ENCODE measurements at places on chromosomes 5 and 9.

- DNase-seq, result no peak
Observed at GRCh38 chr9:4145482-4145881, 154.4 kb downstream of the GLIS3 start.

DNA sequence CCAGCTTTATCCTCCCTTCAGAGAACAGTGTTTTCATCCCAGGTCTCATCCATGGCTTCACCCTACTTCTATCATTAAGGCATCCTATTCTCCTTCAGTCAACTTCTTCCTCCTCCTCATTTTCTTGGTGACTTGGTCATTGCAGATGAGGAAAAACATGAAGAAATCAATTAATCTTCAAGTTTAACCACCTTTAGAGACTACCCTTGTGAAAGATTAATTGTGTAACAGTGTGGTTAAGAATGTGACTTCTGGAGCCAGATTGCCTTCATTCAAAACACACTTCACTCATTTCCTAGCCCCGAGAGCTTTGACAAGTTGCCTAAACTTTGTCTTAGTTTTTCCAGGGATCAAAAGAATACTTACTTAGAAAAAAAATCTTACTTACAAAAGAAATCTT is 110.0 kb downstream of the STK32A start:
- DNase-seq, result no peak

DNA sequence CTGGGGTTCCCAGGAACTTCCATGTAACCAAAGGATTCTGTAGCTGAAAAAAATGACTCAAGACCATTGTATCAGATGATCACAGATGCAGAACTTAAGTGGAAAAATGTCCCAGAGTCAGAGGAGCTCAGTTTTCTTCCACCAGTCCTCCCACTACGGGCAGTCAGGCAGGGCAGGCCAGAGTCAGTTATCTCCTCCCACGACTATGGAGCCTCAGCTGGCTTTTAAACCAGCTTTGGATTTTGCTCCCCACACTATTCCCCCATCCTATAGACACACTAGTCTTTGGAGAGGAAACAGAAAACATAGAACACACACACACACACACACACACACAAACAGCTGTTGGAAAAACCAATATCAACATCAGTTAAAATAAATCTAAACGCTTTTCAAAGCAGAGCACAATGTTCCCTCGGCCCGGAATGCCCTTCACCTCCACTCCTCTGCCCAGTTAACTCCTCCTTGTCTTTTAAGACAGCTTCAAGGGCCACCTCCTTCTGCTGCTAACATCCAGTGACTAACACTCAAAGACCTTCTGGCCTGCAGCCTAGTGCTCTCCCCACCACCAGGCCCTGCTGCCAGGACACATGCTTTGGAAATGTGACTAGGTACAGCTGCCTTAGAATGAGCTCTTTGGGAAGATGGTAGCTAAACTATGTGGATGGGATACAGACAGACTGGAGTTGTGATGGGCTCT is 56.8 kb downstream of the NIPAL4 start:
- DNase-seq, result no peak

- DNase-seq, result peak; percentile 65
Observed at GRCh38 chr5:127031147-127031862, 947 bp upstream of the MARCHF3 start.

GRCh38 chr5:82793808-82794419 is 283.3 kb downstream of the TMEM167A start:
- peak; percentile 38 for DNase-seq

DNA sequence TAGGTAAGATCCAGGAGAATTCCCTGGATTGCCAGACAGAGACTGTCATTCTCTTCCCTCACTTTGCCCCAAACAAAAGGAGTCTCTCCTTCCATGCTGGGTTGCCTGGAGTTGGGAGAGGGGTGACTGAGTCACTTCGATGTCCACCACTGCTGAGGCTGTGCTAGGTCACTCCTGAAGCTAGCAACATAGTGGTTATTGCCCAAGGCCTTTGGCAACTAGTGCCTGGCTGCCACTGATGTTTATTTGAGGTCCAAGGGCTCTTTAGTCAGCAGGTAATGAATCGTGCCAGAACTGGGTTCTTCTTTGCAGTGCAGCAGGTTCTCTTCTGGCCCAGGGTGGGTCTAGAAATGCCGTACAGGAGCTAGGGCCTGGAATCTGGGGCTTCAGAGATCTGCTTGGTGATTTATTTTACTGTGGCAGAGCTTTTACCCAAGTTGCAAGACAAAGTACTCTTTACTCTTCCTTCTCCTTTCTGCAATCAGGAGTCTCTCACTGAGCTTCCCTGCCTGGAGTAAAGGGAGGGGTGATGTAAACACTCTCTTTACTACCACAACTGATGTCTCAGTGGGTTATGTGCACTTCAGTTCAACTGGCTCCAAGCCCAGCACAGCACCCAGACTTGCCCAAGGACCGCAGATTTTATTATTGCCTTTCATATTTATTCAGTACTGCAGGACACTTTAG is 155.7 kb upstream of the SH3GL2 start:
- DNase-seq, result no peak

GRCh38 chr9:75039801-75040200 is 11.7 kb upstream of the CARNMT1 start:
- no peak for DNase-seq

DNA sequence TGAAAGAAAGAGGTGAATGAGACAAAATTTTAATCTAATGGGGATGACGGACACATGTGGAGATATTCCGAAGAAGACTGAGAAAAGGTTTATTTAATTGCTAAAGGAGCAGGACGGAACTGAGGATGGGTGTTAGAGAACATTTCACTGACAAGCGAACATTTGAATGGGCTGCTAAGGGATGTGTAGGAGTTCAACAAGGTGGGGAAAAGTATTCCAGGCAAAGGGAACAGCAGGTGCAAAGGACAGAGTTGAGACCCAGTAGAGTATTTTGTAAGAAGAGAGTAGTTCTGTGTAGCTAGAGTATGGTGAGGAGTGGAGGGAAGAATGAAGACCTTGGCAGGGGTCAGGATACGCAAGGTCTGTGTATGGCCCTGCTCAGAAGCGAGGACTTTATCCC is 47.4 kb upstream of the FRRS1L start:
- no peak for DNase-seq

- DNase-seq, result no peak
Observed at GRCh38 chr5:84599964-84600363, 215.3 kb upstream of the EDIL3 start.

DNA sequence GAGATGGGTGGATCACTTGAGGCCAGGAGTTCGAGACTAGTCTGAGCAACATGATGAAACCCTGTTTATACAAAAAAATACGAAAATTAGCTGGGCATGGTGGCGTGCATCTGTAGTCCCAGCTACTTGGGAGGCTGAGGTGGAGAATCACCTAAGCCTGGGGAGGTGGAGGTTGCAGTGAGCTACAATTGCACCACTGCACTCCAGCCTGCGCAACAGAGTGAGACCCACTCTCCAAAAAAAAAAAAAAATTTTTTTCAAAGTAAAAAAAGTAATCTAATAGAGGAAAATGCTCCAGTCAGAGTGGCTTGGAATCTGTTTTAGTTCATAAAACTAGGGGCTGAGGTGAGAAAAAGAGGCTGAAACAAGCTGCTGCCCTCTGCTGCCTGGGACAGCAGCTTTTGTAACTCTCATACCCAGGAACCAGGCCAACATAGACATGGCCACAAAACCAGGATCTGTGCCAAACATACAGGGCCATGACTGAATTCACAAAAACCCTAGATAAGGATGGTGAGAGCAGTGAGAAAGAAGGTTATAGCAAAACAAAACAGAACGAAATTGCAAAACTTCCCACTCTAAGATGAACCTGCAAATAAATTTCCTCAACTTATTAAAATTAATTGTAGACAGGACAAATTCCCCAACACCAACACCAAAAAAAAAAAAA is 13.1 kb upstream of the DCAF12 start:
- peak; percentile 43 for DNase-seq

GRCh38 chr9:74595286-74595685 is 98.2 kb downstream of the RORB start:
- no peak for DNase-seq

DNA sequence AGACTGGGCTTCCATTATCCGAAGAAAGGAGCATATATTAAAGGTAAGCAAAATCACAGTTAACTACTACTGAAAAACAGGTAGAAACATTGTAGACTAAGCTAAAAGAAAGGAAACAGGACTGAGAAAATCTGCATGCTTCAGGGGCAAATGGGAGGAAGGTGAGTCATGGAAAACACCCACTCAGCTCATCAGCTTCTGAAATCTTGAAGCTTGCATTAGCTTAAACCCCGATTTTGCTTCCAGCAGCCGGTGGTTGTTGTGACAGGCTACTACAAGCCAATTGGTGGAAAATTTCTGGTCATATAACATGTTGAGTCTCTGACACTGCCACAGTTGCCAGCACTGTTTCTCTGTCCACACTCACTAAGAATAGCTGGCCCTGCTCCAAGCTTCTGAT is 179.6 kb upstream of the PUM3 start:
- no peak for DNase-seq

DNA sequence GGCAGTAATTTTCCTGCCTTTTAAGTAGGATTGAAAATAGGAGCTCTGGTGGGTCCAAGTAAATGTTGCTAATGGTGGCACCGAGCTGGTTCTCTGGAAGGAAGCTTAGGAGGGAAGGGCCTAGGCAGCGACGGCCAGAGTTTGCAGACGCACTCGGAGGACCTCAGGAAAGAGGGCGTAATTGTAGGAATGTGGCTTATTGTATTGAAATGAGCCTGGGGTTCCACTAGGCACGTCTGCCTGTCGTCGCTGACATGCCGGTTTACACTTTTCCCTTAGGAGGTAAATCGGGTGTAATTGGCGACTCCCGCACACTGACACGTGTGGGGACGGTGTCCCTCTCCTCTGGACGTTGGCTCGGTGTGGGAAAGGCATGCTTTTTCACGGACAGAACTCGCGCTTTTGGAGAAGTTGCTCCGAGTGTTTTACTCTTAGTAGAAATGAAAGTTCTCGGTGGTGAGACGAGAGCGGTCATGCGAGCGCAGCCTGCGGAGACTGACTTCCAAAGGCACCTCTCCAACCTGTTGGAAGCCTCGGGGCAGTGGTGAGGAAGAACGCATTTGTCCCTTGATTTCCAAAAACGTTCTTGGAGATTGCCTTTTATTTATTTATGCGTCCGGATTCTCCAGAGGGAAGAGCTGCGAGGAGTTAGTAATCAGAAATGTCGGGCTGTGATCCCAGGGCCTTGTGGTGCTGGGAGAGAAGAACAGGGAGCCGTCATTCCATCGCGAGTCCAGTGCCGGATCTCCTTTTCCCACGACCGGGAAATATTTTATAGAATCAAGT is 1.3 kb downstream of the NR4A3 start:
- DNase-seq, result peak; percentile 69

- DNase-seq, result no peak
Observed at GRCh38 chr5:135218486-135218755, 180.6 kb downstream of the MACROH2A1 start.

DNA sequence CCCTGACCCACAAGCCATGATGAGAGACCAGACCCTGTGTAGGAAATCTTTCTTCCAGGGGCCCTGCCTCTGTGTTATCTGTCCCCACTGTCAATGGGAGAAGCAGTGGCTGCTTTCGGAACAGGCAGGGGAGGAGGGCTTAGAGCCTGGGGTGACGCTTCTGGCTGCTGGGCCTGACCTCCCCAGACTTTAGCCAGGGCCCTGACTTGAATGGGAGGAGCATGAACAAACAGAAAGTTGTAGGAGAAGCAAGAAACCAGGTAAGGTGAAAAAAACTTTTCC is 12.2 kb upstream of the GPX3 start:
- no peak for DNase-seq

GRCh38 chr9:134785325-134786108 is 95.1 kb upstream of the FCN2 start:
- no peak for DNase-seq

GRCh38 chr5:143676802-143677201 is 135.2 kb upstream of the HMHB1 start:
- no peak for DNase-seq

DNA sequence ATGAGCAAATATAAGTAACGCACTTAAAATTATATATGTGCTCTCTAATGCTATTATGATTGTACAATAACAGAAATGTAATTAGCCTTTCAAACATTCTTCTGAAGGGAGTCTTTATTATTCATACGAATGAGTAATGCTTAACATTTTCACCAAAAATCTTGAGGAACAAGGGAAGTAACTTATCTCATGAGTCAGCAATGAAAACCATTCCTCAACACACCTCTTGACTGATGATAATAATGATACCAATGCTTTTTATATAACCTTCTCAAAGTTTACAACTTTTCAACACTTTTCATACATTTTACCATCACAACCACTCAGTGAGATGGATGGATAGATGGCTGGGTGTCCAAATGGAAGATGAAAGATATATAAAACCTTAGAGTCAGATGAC is 369.3 kb downstream of the BNC2 start:
- no peak for DNase-seq

GRCh38 chr9:20244271-20244670 is 378.0 kb downstream of the MLLT3 start:
- no peak for DNase-seq

DNA sequence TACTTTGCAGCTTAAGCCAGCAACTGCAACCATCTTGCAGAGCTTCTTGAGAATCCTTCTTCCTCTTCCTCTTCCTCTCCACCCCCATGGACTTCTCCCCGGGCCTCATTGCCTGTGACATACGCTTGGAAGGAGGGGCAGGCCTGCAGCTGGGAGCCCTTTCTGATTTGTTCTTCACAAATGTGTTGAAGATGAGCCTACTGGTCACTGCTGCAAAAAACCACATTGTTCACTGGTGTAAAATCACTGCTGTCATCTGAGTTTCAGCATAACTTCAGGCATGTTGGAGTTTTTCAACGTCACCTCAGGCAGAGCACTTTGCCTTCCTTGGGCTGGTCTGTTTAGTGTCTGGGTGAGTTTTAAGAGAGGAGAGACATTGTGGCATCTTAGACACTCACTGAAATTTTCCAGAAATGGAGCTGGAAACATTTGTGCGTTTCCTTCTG is 7.9 kb downstream of the TJP2 start:
- no peak for DNase-seq

DNA sequence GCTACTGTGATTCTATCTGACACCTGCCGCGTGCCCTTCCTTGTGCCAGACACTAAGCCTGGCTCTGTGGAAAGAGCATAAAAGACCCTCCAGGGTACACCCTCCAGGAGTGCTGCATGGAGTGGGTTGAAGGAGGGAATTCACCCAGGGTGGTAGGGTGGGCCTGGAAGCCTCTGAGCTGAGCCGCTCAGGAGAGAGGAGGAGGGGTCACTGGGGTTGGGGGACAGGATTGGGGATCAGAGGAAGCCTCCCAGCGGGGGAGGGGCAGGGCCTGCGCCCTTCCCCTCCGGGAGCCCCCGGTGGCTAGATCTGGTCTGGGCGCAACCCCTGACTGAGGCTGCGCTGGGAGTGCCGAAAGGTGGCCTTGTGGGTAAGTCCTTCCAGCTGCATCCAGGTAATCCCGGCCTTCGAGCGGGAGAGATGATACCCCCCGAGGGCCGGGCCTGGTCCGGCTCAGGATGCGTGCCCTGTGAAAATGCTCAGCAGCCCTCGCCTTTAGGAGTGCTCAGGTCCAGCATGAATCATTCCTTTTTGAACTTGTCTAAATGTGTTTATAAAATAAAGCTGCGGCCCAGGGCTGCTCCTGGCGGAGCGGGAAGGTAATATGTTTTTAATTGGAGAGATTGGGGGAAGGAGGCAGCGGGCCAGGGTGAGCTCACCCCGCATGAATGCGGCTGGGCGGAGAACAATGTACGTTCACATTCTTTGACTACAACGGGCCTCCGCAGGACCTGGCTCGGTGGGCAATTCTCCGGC is 118.1 kb upstream of the SMIM23 start:
- DNase-seq, result peak; percentile 91

GRCh38 chr5:107766439-107766838 is 95.7 kb upstream of the EFNA5 start:
- DNase-seq, result no peak

GRCh38 chr5:56986626-56986947 is 34.7 kb upstream of the MIER3 start:
- no peak for DNase-seq
